ENCODE measurements at places on chromosomes 2 and 18.
A peak's percentile ranks its signal among the peaks of the same experiment; 100 is the strongest.

- no peak for DNase-seq
Measured at GRCh38 chr2:190838492-190838910, 42.1 kb upstream of the GLS start.

- DNase-seq: no peak
Measured at GRCh38 chr2:20596193-20596972, 54.5 kb downstream of the HS1BP3 start.

DNA sequence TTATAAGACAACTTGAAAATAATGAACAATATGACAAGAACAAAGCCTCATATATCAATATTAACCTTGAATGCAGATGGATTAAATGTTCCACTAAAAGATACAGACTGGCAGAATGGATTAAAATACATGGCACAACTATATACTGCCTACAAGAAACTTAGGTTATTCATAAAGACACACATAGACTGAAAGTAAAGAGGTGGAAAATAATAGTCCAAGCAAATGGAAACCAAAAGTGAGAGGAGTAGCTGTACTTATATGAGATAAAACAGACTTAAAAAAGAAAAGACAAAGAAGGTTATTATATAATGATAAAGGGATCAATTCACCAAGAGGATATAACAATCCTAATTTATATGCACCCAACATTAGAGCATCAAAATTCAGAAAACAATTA lies 18.2 kb downstream of the LMAN1 start:
- no peak for DNase-seq

GRCh38 chr2:56127463-56128152 lies 56.2 kb upstream of the CCDC85A start:
- DNase-seq: peak; percentile 18

- DNase-seq: no peak
Measured at GRCh38 chr2:69434753-69435152, 2.5 kb downstream of the NFU1 start.

DNA sequence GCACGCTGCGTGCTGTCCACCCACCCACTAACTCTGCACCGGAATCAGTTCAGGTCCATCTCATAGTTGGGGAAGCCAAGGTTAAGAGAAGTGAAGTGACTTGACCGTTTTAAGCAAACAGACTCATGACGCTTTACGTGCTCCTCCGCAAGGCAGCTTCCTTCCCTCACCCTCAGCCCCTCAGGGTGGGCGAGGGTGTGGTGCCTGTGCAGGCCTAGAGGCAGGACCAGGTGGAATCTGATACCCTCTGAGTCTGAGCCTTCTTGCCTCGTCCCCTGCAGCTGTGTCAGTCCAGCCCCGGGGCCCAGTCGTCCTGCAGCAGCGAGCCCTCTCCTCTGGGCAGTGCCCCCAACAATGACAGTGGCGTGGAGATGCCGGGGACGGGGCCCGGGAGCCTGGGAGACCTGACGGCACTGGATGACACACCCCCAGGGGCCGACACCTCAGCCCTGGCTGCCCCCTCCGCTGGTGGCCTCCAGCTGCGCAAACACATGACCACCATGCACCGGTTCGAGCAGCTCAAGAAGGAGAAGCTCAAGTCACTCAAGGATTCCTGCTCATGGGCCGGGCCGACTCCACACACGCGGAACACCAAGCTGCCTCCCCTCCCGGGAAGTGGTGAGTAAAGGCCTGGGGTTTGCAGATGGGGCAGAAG lies 250.5 kb downstream of the GLI2 start:
- DNase-seq: no peak

DNA sequence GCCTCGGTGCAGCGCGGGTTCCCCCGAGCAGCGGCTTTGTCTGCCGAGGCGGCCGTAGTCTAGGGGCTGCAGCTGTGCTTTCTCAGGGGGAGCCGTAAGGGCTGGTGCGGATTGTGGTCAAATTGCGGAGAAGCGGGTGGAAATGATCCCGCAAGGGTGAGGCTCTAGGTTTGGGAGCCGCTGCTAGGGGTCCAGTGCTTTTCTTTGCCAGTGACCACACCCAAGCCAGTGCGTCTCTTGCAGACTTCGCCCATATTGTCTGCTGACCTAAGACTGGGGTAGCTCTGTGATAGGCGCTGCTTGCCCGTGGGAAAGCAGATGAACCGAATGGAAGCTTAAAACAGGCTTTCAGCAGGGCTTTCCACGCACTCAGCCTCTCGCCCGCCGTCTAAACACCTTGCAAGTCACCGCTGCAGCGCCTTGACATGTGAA lies 2.1 kb downstream of the DPYSL5 start:
- no peak for DNase-seq

GRCh38 chr2:1664076-1664605 lies 80.2 kb downstream of the PXDN start:
- DNase-seq: no peak

DNA sequence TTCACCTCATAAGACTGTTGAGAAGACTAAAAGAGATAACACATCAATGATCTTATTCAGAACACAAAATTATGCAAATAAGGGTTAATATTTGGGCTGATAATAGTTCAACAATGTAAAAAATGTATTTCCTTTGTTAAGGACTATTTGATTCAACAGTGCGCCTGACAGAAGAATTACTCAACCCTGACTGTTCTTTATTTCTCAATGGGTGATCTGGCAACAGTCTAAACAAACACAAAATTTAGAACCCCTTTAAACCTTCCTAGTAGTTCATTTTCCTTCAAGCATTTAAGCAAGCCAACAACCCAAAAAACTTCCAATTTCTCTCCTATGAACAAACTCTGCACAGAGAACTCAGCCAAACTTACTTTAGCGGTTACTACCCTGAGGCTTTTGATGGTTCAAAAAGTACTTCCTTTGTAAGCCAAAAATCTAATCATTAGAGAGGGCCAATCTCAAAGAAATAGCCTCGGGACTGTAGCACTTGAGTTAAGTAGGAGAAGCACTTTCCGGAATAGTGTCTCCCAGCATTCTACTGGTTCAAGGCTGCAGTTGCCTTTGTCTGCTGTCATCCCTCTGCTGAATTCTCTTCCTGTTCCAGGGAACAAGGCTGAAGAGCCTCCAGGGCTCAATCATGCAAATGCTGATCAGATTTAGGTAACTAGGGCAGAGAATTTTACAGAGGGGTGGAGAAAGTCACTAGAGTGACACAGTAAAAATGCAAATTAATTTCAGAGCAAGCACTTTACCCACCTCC lies 40.9 kb upstream of the MAPK4 start:
- peak; percentile 19 for DNase-seq

- no peak for DNase-seq
Measured at GRCh38 chr18:8722946-8723820, 17.8 kb downstream of the MTCL1 start.

- DNase-seq: no peak
Measured at GRCh38 chr18:9952633-9953416, 39.0 kb downstream of the VAPA start.

DNA sequence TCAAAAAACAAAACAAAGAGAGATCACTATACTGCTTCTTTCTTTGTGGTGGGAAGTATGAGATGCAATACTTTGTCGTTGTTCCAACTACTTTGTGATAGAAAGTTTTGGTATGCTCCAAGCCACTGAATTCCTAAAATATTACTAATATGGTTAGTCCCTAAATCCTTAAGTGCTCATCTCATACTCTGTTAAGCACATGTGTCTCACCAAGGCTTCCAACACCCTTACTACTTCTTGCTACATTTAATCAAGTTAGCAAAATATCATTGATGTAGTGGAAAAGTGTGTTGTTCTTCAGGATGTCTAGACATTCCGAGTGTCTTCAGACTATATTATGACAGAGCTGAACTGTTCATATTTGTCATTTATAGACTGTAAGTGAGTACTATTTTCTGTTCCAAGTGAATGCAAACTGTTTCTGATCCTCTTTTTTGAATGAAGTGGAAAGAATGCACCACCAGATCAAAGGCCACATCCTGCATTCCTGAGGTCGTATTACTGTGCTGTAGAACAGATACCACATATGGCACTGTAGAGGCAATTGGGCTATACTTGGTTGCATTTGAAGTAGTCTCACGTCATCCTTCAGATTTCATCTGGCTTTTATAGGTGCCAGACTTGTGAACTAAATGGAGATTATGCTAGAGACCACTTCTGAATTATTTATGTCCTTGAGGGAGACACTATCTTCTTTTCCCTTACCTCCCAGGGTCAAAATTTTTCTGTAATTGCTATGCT lies 298.4 kb upstream of the ZNF521 start:
- no peak for DNase-seq

- no peak for DNase-seq
Measured at GRCh38 chr2:222232372-222232771, 66.4 kb downstream of the PAX3 start.

DNA sequence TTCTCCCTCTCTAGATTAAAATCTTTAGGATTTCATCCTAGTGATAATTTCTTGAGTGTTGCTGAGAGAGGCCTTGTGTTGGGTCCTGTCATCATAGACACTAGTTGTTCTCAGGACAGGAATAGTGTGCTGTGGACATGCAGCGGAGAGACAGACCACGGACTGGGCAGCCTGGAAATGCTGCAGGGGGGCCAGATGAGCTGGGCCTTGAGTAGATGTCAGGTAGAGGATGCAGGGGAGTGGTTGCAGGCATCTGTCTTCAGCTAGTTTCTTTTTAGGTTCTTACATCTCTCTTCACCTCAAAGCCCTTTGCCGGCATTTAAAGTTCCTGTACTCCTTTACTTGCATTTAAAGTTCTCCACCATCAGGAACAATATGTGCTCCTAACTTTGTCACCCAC lies 42.8 kb downstream of the SP110 start:
- DNase-seq: no peak

- DNase-seq: no peak
Measured at GRCh38 chr2:217623281-217623912, 379.4 kb downstream of the TNS1 start.

DNA sequence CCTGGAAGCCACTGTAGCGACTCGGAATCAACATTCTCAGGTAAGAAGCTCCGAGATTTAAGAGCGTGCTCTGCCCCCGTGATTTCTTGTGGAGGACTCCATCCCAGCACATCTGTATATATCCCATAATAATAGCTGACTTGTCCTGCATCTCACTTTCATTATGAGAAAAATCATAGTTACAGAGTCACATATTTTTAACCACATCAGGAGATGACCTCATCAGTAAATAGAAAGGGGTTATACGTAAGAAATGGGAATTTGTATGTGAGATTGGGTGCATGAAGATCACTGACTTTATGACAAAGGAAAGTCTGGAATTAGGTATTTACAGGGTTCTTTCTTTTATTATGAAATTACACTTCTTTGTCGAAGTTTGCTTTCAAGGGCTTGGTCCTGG lies 16.4 kb upstream of the TMEM18 start:
- no peak for DNase-seq

- no peak for DNase-seq
Measured at GRCh38 chr2:127593228-127594115, 52.5 kb upstream of the GPR17 start.

GRCh38 chr18:46182633-46183358 lies 78.6 kb downstream of the HAUS1 start:
- DNase-seq: no peak

DNA sequence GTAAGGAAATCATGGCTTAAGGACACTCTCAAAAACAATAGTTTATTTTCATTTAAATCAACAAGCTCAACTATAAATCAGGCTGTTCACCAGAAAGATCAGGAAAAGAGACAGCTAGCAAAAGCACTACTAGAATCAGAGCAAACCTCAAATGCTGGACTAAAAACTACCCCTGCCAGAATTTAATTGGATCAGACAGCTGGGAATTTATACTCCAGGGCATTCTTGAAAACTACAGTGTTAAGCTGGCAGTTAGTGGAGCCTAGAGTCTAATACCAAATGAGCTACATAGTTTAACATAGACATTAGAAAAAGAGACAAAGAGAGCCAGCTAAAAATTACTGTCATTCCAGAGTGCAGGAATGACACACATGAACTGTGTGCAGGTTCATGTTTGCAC lies 1016.4 kb upstream of the CRIM1 start:
- DNase-seq: no peak

DNA sequence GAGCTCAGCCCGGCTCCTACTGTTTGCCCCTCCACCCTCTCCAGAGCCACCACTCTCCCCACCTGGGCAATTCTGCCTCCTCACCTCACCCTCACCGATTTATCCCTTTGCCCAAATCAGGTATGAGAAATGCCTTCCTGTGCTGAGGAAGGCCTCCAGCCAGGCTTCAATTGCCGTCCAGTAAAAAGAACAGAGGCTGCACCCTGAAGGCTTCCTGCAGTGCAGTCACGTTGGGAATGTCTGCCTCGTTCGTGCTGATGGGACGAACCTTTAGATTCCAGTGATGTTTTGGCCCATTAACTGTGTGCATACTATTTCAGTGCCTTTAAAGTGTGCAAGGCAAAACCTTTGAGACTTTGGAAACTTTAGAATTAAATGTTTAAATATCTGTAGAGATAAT lies 34.2 kb downstream of the ATP6V1C2 start:
- no peak for DNase-seq

DNA sequence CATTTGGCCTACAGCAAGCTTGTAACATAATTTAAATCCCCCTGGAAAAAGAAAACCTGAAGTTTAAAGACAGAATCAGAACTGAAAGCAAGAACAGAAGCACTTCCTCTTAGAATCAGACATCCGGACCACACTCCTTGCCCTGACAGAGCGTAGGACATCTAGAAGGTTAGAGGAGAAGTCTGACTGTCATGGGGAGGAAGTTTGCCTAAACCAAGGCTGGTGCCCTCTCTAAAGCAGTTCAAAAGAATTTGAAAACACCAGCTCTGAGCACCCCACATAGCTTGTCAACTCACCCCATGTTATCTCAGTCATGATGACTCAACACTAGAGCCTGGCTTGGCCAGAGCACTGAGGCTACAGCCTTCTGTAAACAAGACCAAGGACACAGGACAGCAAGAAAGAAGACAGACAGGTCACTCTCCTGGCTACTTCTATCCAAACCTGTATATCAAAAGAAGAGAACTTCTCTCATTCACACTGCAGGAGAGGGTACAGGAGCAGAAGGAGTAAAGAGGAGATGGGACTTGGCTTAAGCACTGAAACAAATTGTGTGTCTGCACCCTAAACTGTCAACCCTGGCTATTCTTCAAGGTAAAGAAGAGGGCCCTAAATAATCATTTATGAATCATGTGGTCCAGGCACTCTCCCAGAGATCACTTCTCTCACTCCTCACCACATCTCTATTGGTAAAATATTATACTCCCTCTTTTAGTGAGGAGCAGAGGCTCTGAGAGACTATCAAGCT lies 198.6 kb downstream of the MEMO1 start:
- peak; percentile 63 for DNase-seq

GRCh38 chr18:22603902-22604301 lies 186.2 kb upstream of the CTAGE1 start:
- DNase-seq: no peak

GRCh38 chr2:186718903-186719302 lies 25.0 kb downstream of the FAM171B start:
- no peak for DNase-seq

DNA sequence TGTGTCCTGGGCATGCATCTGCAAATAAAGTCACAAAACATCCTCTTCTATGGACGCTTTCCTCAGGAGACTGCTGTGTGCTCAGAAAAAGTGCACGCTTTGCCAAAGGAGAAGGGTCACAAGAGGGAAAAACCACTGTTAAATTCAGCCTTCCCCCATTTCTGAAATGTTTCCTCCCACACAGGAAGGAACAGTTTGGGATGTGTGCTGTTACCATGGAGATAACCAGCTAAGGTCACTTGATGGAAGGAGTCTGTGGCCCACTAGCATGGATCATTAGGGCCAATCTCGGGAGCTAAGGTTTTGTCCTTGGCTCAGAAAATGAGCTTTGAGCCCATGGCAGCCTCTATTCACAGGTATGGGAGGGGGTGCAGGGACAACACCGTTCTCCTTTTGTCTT lies 5.6 kb downstream of the KCNE4 start:
- DNase-seq: no peak
